Brain pericyte (primary cell): ENCODE measurements at places on chromosomes 7 and 10.

DNA sequence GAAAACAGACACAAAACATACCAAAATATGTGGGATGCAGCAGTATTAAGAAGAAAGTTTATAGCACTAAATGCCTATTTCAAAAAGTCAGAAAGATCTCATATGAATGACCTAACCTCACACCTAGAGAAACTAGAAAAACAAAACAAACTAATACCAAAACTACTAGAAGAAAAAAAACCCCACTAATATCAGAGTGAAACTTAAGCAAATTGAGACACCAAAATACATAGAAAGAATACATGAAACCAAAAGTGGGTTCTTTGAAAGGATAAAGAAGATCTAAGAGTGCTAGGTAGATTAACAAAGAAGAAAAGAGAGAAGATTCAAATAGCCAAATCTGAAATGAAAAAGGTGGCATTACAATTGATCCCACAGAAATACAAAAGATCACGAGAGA, 494.1 kb downstream of the SH2D4B start:
- no peak for DNase-seq

GRCh38 chr7:39088730-39089593, 111.3 kb downstream of the POU6F2 start:
- no peak for DNase-seq

- no peak for DNase-seq
Observed at GRCh38 chr7:90563286-90563685, 32.8 kb upstream of the CDK14 start.

GRCh38 chr7:70040970-70041766, 442.9 kb downstream of the AUTS2 start:
- DNase-seq: no peak

DNA sequence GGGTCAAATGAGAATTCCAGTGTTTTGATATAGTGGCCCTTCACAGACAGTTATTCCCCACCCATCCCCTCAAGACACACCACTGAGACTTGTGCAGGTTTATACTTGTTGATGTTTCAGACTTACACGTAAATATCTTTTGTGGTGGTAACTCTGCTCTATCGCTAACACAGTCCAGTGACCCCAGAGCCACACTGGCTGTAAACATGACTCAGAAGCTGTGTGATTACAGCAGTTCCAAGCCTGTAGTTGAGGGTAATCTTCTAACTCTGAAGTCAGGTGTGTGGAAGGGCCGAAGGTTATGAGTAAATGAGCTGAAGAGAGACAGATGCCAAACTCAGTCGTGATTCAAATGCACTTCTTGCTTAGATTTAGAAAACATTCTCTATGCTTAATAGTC, 19.4 kb downstream of the NOBOX start:
- DNase-seq: no peak

DNA sequence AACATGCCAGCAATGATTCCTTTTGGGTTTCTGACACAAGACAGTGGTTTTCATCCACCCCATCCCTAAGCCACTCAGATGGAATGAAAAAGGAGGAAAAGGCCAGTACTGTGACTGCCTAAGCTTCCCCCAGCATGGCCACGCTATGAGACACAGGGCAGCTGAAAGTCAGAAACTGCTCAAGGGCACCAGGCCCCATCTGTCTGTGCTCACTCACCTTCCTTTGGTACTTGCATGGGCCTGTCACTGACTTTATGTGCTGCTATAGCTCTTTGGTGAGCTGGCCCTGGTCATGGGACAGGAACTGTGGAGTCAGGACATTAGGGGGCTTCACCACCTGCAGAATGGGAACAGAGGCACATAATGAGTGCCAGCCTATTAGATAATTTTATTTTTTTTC, 21.2 kb upstream of the ACSM6 start:
- no peak for DNase-seq

DNA sequence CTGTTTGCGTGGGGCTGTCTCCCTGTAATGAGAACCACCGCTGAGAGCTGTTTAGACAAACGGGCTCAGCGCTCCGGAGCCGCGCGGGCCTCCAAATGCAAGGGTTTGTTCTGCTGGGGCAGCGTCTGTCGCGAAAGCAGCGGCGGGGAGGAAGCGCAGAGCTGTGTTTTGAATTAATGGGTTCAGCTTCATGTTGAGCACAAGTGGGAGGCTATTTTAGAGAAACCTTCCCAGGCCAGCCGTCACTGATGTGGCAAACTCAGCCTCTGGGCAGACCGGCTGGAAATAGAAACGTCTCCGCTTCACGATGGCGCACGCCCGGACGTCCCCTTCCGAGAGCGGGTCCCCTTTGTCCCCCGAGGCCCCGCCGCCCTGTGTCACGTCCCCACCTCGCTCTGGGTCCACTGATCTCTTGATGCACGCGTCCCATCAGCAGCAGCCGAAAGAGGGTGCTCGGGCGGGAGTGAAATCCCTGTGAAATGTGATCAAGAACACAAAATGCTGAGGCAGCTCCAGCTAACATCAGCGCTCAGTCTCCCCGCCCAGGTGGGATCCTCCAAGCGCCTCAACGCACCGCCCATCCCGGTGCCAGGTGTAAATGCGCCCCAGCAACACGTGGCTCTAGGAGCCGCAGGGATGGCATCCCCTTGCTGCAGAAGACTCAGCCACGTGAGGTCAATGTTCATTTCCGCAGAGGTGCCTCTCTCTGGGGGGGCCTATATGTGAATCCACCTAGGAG, 44.9 kb downstream of the BAMBI start:
- DNase-seq: no peak

GRCh38 chr10:43796781-43797180, 148.1 kb upstream of the ZNF32 start:
- DNase-seq: no peak

GRCh38 chr7:5752663-5753062, 28.8 kb downstream of the RNF216 start:
- no peak for DNase-seq

GRCh38 chr7:91249506-91250233, 14.6 kb upstream of the FZD1 start:
- no peak for DNase-seq

GRCh38 chr10:71975087-71975870, 11.1 kb downstream of the CHST3 start:
- DNase-seq: no peak

DNA sequence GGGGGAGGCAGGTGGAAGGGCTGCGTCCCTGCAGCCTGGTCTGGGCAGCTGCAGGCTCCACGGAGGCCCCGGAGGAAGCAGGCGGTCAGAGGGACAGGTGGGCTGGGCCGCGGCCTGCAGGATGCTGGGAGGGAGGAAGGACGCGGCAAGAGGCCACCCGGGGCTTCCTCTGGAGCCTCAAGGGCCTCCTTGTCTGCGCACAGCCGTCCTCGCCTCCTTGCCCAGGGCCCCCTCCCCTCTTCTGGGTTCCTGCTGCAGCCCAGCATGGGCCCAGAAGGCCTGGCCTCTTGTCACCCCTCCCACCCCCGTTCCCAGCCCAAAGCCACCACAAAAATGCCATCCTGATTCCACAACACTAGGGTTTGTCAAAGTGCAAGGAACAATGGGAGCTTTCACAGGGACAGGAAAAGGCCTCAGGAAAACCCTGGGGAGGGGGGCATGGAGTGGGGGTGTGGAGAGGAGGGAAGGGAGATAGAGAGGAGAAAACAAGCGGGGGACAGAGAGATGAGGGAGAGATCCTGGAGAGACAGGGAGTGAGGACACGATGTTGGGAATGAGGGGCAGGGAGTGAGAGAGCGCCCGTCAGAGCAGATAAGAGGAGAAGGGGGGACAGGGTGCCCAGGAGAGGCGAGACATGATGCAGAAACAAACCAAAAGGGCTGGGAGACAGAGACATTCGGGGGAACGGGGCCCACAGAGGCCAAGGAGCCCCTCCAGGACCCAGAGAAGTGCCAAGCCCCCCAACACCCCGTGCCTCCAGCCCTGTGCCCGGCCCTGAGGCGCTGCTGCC, 41.8 kb downstream of the ZCCHC24 start:
- no peak for DNase-seq

GRCh38 chr10:128280271-128280670, 154.0 kb upstream of the MKI67 start:
- no peak for DNase-seq

GRCh38 chr7:85890244-85890811, 703.5 kb upstream of the SEMA3D start:
- no peak for DNase-seq

GRCh38 chr7:80372415-80372814, 139.4 kb downstream of the GNAT3 start:
- DNase-seq: no peak

DNA sequence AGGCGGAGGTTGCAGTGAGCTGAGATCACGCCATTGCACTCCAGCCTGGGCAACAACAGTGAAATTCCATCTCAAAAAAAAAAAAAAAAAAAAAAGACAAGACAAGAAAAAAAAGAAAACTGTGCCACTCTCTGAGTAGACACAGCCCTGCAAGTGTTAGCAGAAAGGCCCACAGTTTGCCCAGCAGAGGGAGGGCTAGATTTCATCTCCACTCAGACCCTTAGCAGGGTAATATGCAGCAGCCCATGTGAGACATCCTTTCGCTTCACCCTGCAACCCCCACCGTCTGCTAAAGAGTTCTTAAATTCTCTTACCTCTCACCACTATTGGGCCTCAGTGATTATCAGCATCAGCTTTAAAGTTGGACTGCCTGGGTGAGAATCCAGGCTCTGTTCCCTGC, 38.2 kb downstream of the CTNNA3 start:
- DNase-seq: no peak

DNA sequence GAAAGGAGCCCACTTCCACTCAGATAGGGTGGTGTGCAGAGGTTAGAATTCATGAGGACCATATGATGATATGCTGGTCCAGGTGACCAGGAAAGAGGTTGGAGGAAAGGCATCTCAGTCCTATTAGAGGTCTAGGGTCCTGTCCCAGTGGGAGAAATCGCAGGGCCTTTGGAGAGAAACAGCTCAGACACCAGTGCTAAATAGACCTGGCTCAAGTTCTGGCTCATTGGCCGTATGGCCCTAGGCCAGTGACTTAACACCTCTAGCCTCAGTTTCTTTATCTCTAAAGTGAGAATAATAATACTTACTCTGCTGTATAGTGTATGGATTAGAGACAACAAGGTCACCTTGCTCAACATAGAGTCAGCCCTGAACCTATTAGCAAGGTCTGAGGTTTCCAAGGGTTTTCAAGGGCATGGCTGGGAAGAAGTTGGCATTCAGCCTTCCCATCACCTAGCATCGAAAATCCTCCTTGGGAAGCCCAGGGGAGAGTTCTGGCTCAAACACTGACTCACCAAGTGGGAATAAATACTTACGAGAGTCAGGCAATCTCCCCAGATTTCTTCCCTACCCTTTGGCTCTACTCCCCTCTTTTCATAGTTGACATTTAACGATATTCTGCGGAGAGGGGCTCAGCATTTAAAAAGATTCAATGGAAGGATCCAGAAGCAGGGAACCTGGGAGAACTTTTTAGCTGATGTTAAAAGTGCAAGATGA, 473.1 kb upstream of the PODXL start:
- no peak for DNase-seq

DNA sequence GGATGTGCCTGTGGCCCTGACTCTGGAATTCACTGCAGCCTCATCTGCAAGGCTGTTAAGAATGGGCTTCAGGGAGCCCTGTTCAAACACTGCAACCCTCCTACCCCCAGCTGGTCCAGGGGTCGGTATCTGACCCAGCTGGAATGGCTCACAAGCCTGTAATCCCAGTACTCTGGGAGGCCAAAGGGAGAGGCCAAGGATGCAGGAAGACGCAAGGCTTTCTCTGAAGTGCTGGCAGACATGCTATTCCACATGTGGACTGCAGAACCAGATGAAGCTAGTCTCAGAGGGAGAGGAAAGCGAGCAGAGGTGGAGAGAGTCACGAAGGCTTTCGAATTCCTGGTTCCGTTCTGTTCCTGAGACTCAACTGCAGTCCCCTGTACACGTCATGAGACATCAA, 45.0 kb downstream of the ESYT2 start:
- DNase-seq: no peak

DNA sequence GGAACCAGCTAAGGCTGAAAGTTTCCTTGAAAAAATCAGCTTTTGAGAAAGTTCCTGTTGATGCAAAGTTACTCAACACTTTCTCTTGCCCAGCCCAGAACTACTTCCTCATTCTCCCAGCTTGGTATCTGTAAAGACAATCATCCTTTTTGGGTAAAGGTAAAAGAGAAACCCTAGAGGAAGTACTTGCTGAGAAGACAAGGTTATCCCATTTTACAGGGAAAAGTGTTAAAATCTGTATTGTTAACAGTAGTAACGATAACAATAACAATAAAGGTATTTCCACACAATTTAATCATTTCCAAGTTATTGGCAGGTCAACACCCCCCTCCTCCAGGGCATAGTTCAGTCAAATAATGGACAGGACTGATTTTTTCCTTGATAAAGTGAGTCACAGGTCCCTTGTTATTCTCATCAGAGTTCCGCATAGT, 2.4 kb downstream of the ALOX5 start:
- DNase-seq: no peak

DNA sequence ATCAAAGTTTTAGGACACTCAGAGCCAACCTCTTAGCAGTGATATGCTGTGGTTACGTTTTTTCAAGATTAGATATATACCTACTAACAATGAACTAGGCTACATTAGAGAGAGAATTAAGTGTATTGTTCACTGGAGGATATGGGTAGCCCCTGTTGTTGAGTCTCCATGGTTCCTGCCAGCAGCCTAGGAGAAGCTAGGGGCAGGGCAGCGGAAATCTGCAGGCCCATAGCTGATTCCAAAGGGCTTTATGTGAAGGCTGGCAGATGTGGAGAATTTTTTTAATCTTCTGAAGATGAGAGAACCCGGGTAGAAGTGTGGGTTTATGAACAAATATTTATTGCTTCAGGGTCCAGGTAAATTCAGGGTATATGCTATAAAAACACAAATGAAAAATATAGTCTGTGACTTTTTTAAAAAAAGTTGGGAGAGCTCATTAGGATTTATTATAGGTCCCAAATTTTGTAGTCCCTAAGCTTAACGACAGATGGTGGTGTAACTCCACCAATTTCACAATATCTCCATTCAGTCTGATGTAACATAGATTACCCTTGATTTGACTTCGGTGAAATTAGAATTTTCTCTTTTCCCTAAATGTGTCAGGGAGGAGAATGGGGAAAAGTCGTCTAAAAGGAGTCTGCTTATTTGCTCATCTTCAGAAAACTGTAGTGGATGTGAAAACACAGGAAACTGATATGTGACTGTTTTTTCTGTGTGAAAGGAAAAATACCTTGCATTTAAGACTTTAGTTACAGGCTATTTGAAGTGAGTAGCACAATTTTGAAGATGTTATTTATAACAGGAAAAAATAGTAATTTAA, 163.0 kb upstream of the PPP1R3A start:
- peak; percentile 48 for DNase-seq

- no peak for DNase-seq
Observed at GRCh38 chr10:49610114-49610457, at the start of gene SLC18A3. SLC18A3 (plus strand) TSS chr10:49610310; CDS start chr10:49610741, 431 bp downstream.
